ENCODE measurements at places on chromosomes 4 and X.
A peak's percentile ranks its signal among the peaks of the same experiment; 100 is the strongest.

GRCh38 chr4:62622089-62622488, 1422.0 kb downstream of the ADGRL3 start:
- DNase-seq, result no peak

DNA sequence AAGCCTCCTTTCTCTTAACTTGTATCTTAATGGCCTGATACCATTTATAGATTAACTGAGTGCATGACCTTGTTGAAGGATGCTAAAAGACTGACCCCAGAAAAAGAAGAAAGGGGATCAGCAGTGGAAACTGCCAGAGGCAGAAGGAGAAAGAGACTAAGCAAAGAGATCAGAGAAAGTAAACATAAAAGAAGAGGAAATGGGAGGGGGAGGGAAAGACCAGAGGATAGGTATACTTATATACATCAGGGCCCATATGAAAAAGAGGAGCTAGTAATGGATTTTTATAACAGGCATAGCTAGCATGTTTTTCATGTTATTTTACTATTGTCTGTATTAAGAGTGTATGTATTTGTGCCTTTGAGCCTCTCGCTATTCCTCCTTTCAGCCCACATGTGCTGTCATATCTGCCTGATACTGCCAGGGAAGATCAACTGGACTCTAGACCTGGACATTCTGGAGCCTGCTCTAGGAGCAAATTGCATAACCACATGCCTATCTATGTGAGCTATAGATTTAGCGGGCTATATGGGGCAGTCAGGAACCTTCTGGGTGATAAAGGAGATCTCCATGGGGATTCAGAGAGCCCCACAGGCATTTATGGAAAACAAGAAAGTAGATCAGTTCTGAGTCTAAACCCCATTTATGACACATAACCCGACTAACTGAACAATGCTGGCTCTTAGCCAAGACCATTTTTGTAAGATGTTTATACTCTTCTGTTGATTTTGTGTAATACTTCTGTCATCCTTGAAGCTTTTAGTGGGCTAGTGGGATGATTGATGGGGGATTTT, 13.4 kb upstream of the SNX12 start:
- no peak for DNase-seq

DNA sequence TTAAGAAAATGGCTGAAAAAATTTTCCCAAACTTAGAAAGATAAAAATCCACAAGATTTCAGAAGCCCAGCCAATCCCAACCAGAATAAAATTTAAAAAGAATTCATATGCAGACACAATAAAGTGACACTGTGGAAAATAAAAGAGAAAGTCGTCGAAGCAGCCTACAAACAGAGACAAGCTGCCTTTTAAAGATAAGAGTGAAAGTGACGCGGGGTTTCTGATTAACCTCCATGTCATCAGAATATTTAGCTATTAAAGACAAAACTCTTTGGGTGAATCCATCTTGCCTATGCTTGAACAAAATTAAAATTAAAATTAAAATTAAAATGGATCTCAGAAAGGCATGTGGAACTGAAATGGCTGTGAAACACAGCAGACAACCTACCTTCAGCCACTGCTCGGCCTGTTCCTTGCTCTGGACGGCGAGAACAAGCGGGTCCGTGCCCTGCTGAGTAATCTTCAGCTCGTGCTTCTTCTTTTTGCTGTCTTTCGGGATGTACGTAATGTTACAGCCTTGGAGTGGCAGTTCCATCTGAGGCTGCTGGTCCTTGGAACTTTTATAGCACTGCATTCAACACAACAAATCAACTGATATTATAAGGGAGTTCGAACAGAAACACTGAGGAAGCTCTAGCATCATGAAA, 101.4 kb downstream of the AFAP1 start:
- DNase-seq, result no peak

DNA sequence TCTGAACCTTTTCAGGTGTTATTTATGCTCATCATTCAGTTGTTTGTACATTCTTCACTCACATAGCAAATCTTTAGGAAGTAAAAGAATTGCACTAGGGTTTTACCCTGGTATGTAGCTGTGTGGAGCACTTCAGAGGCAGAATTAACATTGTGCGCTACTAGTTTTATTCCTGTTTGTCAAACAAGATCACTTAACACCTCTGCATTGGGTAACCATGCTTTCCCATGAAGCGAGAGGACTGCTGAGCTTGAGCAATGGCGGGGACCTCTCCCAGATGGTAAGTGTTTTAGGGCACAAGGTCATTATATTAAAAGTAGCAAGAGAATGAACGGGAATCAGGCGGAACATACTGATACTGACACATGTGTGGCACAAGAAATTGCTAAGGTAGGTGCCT, 59.2 kb downstream of the SHROOM3 start:
- no peak for DNase-seq

GRCh38 chr4:1200425-1201035, 28.1 kb upstream of the SPON2 start:
- no peak for DNase-seq

DNA sequence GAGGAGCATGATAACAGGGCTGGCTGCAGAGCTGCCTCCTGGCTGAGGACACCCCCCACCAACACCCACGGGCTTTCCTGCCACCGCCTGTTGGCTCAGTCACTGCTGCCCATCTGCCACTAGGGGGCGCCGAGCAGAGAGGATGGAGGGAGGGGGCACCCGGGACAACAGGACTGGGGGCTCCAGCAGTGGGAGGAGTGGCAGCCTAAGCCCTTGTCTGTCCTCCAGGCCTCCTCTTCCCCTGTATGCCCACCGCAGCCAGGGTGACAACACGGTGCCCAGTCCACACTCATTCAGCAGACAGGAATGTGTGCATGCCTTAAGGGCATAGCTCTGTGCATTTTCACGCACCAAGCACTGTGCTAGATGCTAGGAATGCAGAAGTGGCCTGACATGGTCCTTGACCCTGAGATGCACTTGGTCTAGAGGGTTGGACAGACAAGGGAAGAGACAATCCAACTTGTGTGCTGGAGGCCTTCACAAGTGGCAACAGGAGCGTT, 149.9 kb downstream of the AMMECR1 start:
- DNase-seq, result peak; percentile 12

GRCh38 chr4:183639291-183639690, 19.7 kb downstream of the RWDD4 start:
- DNase-seq, result no peak

GRCh38 chr4:165440415-165441158, 61.8 kb downstream of the CPE start:
- no peak for DNase-seq

- no peak for DNase-seq
Observed at GRCh38 chr4:78693777-78694456, 82.2 kb upstream of the BMP2K start.

DNA sequence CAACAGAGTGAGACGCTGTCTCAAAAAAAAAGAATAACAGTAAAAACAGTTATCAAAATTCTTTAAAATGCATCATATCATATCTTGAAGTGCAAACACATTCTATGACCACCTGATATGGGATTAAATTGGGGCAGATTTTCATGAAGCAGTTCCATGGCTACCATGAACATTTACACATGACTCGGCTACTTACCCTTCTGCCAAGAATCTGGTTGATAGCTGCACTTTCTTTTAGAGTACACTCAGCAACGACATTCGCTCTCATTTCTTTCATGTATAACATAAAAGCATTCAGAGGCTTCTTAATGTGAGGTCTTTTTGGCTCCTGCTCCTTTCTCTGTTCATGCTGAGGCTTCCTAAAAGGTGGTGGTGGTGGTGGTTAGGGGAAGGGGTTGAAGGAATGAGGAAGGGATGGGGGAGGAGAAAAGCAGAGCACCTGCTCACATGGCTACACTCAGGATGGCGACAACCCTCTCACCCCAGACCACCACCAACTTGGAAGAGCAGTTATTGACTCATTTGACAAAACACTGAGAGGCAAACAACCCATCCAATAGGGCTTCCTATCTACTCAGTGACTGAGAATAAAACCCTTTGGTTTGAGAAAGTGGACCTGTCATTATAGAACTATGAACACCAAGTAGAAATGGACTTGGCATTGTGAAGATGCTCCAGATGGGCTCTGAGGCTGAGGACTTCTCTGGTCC, 88.5 kb downstream of the HADH start:
- no peak for DNase-seq

GRCh38 chr4:10664408-10664807, 20.2 kb downstream of the CLNK start:
- DNase-seq, result no peak

GRCh38 chr4:72319601-72320021, 249.4 kb downstream of the ADAMTS3 start:
- no peak for DNase-seq

DNA sequence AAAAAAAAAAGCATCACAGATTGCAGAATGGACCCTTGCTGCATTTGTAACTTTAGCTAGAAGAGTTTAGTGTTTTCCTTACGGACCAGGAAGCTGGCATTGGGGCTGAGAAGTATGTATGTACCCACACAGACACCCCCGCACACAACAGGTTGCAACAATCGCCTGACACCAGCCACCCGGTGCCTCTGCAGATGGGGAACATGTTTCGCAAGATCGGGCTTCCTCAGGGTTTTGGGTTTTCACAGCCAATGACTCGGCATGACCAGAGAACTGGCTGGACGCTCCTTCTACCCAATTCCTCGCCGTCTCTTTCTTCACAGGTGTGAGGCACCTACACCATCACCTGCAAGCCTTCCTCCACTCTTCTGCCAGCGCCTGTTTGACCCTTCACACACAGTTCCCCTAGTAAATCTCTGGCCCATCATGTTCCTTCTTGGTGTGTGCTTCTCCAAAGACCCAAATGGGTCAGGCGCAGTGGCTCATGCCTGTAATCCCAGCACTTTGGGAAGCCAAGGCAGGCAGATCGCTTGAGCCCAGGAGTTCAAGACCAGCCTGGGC, 70.4 kb downstream of the DHRSX start:
- no peak for DNase-seq

DNA sequence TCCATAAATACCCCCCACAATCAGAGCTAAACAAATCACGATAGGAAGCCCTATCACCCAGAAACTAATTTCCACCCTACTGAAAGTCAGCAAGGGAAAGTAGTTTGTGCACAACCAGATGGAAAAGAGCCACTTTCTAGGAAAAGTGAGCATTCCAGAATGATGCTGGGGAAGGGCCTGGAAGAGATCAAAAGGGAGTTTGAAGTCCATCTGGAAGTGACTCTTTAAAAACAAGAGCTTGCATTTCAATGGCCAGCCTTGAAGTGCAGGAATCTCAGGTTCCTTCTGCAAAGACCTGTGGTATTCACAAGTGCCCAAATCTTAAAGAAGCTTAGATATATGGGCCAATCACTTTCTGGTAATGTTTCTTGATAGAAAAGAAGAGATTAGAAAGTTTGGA, 97.0 kb upstream of the LDB2 start:
- DNase-seq, result no peak

DNA sequence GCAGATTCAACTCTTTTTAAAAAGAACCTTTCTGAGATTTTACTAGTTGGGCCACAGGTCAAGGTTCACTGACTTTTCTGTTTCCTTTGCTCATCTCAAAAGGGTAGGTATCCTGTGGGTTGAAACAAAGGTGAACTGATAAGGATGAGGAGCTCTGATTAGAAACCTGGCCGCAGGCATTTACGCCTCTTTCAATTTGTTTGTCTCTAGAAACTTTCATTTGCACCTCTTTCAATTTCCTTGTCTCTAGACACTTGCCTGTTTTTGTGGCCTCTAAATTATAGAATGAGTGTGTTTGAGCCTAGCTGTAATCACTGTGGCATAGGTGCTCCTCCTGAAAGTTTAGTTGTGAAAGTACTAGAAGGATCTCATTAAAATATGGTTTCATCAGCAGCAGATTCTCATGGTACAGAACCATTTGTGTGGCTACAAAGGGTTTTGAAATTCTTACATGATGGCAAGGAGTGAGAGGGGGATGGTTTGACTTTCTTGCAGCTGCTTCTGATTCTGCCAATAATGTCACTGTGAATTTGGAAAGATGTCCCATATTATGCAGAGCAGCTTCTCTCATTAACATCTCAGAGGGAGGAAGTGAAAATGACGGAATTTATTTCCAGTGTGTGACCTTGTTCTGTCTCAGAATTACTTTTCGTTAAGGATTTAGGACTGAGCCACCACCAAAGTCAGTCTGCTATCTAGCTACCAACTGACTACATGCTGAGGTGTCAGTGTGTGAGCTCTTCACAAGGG, 142.2 kb downstream of the SH2D1A start:
- DNase-seq, result no peak

DNA sequence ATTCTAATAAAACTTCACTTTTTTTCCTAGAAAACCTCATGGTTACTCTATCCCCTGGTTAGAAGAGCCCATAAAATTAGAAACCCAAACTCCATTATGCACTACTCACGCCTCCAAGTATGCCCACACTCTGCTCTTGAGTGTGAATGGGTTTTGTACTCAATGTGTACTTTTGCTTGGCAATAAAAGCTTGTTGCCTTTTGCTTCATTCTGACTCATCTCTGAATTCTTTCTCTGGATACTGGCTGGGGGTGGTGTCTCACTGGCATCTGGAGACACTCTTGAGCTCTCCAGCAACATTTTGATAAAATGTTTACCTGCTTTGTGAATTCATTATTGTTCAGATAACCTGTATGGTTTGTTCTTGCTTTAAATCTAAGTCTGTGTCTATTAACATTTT, 963.3 kb downstream of the TRAM1L1 start:
- no peak for DNase-seq

DNA sequence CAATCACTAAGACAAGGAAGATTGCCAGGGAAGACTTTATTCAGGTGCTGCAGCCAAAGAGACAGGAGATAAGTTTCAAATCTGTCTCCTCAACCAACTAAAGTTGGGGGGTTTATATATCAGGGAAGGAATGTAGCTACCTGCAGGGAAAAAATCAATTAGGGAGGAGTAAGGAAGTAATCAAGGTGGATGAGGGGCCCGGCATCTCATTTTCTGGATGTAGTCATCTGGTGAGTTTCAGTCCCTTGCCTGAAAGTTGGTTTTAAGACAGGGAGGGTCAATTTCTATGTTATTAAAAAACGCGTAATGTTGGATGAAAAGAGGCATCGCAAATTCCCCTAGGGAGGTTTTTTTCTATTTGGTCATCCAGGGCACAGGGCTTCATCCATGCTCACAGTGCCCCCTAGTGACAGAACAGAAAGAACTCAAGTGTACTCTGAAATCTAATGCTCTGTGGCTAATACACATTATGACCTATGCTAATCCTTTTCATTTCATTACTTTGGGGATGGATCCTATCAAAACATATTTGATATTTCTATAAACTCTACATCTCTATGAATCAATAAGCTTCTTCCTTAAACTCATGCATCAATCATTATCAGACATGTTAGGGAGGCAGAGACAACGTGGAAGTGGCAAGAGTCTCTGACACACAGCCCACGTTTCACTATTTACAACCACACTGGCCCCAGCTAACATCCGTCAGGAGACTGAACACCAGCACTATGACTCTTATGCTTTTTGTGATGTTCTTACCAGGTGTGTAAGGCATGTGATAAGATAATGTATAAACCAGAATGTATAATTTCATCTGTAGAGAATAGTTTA, 1577.0 kb upstream of the TENM3 start:
- DNase-seq, result no peak

DNA sequence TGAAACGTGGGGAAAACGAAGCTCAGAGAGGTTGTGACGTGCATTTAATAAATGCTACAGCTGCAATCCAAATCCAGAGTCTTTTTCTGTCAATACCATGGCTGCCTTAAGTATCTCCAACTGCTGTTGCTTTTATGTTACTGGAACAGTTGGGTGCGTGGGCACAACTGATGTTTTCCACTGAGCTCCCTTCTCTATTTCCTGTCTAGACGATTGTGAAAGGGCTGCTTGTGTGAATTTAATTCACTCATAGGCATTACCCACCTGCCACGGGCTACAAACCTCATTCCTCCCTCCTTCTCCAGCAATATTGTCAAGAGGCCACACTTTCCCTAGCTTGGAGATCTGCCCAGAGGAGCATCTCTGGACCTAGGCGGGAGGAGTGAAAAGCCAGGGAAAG, 526.0 kb downstream of the MID1IP1 start:
- DNase-seq, result no peak

- DNase-seq, result no peak
Observed at GRCh38 chr4:18138076-18138665, 116.6 kb upstream of the LCORL start.

Measured in effector CD8-positive, alpha-beta T cell (primary cell).